ENCODE measurements at places on chromosomes 16 and 17. TPM values are rescaled to one million over a fixed set of nuclear protein-coding genes. Genes with fewer than 3 reads are reported as not detected.

GRCh38 chr16:71698491-71698890, 26.0 kb downstream of the PHLPP2 start:
- DNase-seq = no peak

TVP23A gene
- not detected for total RNA-seq

DOC2A gene
- not detected for total RNA-seq

USP43 gene
- total RNA-seq = not detected

DNA sequence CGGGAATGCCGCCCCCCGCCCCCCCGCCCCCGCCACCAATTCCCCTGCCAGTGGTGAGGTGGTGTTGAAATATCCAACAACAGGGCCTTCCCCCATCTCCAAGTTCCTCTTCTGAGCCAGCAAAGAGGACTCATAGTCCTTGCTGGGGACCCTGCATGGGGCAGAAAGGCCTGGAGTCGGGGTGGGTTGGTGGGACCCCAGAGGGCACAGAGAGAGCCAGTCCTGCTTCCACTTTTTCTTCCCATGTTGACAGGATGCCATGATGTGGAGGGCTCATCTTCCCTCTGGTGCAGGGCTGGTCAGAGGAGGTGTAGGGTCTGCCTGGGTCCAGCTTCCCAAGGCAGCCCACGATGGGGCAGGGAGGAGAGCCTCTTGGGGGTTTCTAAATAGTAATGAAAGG, 49.0 kb upstream of the PIK3R6 start:
- no peak for DNase-seq

CLDN7 gene
- not detected for total RNA-seq

AANAT gene
- total RNA-seq = not detected

CCL1 gene
- not detected for total RNA-seq

GRCh38 chr16:28591355-28591754, 5.5 kb downstream of the SULT1A2 start:
- DNase-seq = no peak

DNA sequence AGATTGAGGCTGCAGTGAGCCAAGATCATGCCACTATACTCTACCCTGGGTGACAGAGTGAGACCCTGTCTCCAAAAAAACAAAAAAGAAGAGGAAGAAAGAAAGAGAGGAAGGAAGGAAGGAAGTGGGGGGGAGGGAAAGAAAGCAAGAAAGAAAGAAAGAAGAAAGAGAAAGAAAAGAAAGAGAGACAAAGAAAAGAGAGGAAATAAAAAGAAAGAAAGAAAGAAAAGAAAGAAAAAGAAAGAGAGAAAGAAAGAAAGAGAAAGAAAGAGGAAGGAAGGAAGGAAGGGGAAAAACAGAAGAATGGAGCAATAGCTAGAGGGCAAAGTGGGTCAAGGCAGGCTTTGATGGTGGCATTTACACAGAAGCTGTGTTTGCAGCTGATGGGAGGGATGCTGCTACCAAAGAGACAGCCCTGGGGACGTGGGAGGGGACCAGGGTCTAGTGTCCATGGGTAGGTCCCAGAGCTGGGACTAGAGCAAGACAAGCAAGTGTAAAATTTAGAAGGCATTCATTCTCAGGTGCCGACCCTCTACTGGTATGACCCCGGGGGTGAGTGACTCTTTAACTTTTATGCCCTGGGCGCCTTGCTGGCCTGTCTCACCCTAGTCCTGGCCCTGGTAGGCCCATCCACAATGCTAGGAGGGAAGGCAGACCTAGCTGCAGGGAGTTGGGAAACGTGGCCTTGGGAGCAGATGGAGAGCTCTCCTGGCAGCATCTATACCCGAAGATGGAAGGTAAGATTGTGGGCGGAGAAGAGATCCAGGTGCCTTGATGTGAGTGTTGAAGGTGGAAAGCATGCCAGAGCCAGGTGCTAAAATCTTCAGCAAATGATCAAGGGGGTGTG, 2.0 kb upstream of the CES3 start:
- no peak for DNase-seq

DNA sequence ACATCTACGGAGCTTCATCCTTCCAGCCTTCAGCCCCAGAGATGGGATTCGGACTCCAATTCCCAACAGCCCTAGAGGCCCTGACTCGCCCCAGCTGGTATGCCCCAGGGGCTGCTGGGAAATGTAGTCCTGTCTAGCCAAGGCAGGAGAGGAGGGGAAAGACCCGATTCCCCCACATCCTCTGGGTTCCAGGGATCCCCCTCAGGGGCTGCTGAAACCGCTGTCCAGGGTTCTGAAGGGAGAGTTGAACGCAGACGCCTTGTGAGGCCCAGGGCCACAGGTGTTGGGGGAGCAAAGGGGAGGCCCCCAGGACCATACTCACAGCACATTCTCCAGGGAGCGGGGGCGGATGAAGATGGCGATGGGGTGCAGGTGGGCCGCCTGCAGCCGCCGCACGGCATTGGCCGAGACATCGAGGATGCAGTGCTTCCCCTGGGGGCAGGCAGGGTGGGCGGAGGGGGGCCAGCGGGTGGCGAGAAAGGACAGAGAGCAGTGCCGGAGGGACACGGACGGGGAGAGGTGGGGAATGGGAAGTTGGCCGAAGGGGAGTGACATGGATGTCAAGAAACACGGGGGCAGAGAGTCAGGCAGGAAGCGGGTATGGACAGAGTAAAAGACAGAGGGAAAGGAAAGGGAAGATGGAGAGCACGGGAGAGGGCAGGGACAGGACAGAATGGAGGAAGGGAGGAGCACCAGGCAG, 12.6 kb upstream of the ASGR1 start:
- DNase-seq = no peak

DNA sequence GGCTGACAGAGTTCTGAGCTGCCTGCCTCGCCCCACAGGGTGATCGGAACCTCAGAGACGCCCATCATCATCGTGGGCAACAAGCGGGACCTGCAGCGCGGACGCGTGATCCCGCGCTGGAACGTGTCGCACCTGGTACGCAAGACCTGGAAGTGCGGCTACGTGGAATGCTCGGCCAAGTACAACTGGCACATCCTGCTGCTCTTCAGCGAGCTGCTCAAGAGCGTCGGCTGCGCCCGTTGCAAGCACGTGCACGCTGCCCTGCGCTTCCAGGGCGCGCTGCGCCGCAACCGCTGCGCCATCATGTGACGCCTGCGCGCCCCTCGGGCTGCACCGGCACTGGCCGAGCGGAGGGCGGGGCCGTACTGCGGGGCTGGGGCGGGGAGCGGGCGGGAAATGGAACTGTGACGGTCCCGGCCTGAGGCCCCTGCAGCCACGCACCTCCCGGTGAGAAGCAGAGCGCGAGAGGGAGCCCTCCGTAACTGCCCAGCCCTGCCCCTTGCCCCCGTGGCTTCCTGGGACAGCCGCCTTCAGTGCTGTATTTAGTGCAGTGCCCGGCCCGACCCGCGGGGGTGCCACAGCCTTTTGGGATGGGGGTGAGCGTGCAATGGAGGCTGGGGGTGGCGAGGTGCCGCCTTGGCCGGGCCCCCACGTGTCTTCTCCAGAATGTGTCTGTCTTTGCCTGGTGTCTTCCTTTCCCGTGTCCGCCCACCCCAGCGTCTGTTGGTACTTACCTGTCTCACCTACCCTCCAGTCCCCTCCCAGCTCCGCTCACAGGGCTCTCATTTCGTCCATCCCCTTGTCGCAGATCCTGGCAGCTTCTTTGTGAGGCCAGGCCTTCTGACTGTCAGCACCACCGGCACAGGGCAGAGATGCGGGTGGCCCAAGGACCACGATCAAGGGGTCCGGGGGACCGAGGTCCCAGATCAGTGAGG, 9.8 kb downstream of the RASL10B start:
- DNase-seq = no peak

- DNase-seq = no peak
Observed at GRCh38 chr17:44793885-44794842, 35.4 kb downstream of the ADAM11 start.

DNA sequence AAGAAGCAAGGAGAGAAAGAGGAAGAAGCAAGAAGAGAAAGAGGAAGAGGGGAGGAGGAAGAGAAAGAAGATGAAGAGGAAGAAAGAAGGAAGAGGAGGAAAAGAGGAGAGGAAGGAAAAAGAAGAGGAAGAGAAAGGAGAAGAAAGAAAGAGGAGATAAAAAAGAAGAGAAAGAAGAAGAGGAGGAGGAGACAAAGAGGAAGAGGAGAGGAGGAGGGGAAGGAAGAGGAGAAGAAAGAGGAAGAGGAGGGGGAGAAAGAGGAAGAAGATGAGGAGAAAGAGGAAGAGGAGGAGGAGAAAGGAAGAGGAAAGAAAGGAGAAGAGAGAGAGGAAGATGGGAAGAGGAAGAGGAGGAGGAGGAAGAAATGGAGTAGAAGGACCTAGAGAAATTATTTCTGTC, 80.4 kb downstream of the CDYL2 start:
- DNase-seq = no peak

DNA sequence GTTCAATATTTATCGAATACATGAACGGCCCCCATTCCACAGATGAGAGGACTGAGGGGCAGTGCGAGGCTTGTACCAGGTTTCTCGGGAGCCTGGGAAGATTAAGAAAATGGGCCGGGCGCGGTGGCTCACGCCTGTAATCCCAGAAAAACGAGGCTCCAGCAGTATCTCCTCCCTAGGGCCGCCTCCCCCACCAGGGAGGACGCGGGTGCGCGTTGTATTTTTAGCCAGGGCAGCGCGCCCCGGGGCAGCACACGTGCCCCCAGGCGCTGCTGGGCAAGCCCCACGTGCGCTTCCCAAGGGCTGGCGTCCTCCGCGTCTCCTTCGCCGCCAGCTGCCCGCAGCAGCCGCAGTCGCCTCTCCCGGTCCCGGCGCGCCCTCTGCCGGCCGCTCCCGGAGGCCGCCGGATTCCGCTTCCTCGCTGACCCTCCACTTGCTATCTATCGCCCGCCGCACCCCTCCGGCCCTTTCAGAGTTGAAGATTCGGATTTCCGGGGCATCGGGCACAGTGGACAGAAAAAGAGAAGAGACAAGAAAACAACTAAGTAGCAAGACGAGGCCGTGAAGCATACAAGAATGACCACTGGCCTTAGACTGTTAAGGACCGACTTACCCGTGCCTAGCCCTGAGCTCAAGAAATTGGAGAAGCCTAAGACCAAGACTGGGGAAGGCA, 1.9 kb upstream of the YBX2 start:
- peak; percentile 76 for DNase-seq

DNA sequence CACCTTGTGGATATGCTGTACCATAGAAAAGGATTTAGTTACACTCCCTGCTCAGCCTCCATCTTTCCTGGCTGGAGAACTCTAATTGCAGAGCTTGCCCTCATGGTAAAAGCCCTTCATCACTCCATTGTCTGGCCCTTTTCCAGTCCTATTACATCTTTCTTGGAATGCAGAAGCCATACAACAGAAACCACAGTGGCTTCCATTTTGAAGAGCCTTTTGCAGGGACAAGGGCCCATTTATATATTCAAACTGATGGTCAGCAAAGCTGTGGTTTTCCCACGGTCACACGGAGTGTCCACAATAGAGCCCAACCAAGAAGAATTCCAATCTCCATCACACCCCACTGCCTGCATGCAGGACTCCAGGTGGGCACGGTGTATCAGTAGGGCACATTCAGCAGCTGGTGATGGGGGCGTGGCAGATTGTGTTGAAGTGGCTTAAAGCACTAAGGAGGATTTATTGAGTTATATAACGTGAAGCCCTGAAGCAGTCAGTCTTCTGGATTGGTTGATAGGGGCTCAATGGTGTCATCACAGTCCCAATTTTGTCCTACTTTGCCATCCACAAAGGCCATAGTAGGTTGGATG, 20.3 kb downstream of the COPRS start:
- peak; percentile 40 for DNase-seq

KCNJ18 gene
- not detected for total RNA-seq

DNA sequence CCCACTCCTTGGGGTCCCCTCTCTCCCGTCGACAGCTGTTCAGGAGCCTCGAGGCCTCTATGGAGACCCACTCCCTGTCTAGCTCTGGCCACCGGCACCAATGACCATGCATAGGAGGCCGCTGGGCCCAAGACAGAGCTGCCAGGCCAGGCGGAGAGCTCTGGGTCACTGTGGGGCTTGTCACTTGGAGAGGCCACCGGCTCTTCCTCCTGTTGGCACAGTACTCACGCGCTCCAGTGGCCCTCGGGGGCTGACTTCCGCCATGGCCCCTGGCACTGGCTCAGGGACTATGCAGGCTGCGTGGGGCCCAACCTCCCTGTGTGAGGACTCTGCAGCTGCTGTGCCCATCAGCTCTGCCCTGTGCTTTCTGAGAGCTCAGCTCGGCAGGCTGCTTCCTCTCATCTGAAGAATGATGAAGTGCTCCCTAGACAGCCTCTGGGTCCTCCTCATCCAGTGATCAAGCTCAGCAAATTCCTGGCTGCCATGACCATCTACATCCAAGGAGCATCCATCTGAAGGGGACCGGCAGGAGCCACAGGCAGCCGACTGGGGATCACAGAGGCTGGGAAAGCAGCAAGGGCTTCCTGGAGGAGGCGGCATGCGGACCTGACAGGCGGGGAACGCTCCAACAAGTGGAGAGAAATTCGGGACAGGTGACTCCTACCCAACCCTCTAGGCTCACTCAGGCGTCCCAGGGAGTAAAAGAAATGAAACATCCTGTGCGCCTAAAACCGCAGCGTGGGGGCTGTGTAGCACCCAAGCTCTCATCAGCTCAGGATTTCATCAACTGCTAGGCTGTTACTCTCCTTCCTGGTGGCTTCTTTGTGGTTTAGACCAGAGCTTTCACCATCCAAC, 16.8 kb downstream of the GALNS start:
- DNase-seq = no peak

- no peak for DNase-seq
Observed at GRCh38 chr17:73719588-73720071, 75.4 kb upstream of the SDK2 start.

CCL13 gene
- not detected for total RNA-seq

DEXI gene
- total RNA-seq = 35.2 TPM

- DNase-seq = peak; percentile 52
Observed at GRCh38 chr16:86901483-86901882, 323.1 kb downstream of the FOXL1 start.

GRCh38 chr16:50050802-50051201, 15.0 kb upstream of the HEATR3 start:
- peak; percentile 29 for DNase-seq

PRAC1 gene
- not detected for total RNA-seq

CLDN6 gene
- 1.1 TPM for total RNA-seq

DNA sequence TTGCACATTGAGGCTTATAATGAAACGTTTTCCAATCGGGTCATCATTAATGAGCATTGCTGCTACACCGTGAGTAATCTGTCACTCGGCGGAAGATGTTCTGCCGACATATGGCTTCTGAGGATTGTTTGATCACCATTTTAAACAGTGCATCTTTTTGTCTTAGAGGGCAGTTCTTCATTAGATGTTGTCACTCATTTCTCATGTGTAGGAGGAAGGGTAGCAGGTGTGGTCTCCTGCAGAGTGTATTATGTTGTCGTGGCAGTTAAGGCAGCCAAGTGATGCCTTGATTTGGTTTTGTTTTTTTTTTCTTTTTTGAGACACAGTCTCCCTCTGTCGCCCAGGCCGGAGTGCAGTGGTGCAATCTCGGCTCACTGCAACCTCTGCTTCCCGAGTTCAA, 50.5 kb downstream of the SEC14L1 start:
- DNase-seq = no peak

APOBR gene
- not detected for total RNA-seq

LRRC75A gene
- 6.1 TPM for total RNA-seq

RGS11 gene
- 1.2 TPM for total RNA-seq

- no peak for DNase-seq
Observed at GRCh38 chr16:67528870-67529581, 397 bp downstream of the RIPOR1 start.

KRT20 gene
- total RNA-seq = not detected

- no peak for DNase-seq
Observed at GRCh38 chr16:49094471-49094870, 187.2 kb downstream of the CBLN1 start.

GRCh38 chr17:9290226-9290613, 268.9 kb downstream of the NTN1 start:
- DNase-seq = no peak

All from fibroblast of the aortic adventitia (primary cell).